ENCODE measurements at places on chromosomes 3 and 15. TPM values are rescaled to one million over a fixed set of nuclear protein-coding genes. Genes with fewer than 3 reads are reported as not detected.

The MESP2 gene
- total RNA-seq: not detected

The GOLGA8Q gene
- 5.1 TPM for total RNA-seq

The ENTPD3 gene
- 2.4 TPM for total RNA-seq

The IL16 gene
- total RNA-seq: 37.2 TPM

The COL6A6 gene
- total RNA-seq: 0.44 TPM

The OPA1 gene
- total RNA-seq: 68.5 TPM

The SCN11A gene
- 0.44 TPM for total RNA-seq

The BUB1B gene
- total RNA-seq: 8.8 TPM

The GOLGA6A gene
- not detected for total RNA-seq

The CFAP100 gene
- total RNA-seq: not detected

The SPATA12 gene
- total RNA-seq: not detected

The SLC27A2 gene
- 1.0 TPM for total RNA-seq

Measured in subcutaneous adipose tissue (tissue), 4 donors.